ENCODE measurements at places on chromosomes 2 and 18.
A peak's percentile ranks its signal among the peaks of the same experiment; 100 is the strongest.

DNA sequence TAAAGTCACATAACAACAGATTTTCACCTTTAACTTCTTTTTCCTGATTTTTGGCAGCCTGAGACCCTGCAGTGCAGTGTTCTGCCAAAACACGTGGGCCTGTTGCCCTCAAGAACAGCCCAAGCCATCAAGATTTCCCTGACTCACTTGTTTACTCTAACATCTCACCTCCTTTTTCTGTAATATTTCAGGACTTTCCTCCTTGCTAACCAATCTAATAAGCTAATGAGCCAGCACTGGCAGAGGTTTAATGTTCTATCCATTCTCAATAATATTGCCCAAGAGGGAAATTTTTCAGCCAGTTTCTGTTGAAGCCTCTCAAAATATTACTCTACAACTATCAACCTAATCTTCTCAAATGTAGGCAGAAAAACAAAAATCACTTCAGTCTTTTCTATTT, 635.2 kb downstream of the DPP10 start:
- no peak for DNase-seq

DNA sequence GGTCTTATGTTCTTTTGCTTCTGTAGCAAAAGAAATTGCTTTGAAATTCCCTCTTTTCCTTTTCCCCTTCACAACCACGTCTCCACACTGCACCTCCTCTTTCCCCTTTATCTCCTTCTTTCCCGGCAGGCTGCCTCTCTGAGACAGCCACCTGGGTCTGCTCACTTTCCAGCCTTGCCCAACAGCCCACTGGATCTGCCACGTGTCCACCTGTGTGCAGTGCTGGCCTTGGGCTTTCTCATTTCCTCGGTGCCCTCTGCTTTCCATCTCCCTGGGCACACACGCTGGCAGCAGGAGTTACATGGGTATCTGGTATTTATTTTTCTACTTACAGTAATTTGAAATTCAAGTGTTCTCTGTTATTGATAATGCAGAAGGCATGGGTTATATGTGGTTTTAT, 213.4 kb upstream of the LYPD1 start:
- DNase-seq = no peak

- no peak for DNase-seq
These were observed 111.5 kb downstream of the GALNT3 start for GRCh38 chr2:165682546-165682945.

- no peak for DNase-seq
These were observed 52.2 kb downstream of the CUL3 start for GRCh38 chr2:224532931-224533330.

DNA sequence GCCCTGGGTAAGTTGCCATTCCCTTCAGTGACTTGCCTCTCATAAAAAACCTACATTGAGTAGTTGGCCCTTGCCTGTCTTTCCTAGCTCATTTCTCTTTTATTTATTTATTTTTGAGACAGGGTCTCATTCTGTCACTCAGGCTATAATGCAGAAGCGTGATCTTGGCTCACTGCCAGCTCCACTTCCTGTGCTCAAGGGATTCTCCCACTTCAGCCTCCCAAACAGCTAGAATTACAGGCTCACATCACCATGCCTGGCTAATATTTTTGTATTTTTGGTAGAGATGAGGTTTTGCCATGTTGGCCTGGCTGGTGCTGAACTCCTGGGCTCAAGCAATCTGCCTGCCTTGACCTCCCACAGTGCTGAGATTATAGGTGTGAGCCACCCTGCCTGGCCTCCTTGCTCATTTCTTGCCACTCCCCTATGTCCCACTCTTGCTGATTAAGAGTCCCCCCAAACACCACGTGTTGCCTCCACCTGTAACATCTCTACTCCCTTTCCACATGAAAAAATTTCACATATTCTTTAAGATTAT, 12.6 kb downstream of the EVA1A start:
- DNase-seq = no peak

DNA sequence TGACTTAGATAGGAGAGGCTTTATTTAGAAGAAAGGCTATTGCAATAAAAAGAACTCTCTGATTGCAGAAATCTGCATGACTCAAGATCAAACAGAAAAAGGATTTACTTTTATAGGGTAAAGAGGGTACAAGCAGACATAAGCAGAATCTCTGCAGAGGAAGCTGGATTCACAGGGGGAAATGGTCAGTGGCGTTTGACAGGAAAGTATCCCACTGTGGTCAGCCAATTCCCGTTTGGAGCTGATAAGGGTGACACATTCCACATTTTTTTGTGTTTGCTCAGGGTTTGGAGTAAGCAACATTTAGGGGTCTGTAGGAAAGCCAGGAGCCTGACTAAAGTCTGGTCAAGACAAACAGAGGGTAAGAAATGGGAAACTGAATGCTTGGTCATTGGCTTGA, 23.9 kb upstream of the SCYGR5 start:
- no peak for DNase-seq

DNA sequence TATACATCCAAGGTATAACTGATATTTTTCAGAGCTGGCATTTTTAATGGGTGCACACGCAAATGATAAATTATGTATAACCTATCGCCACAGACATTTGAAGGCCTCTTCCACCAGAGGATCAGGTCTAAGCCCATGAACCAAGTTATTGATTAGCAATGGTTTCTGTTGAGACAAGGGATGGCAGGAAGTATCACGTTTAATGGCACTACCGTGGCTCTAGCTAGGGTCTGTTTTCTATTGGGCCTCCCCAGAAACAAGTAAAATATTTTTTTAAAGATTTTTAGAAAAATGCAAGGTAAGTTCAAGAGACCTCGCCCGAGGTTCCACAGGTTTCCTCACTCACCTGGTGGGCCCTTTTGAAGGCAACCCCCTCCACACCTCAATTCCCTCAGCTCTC, 667 bp downstream of the GFPT1 start:
- no peak for DNase-seq

DNA sequence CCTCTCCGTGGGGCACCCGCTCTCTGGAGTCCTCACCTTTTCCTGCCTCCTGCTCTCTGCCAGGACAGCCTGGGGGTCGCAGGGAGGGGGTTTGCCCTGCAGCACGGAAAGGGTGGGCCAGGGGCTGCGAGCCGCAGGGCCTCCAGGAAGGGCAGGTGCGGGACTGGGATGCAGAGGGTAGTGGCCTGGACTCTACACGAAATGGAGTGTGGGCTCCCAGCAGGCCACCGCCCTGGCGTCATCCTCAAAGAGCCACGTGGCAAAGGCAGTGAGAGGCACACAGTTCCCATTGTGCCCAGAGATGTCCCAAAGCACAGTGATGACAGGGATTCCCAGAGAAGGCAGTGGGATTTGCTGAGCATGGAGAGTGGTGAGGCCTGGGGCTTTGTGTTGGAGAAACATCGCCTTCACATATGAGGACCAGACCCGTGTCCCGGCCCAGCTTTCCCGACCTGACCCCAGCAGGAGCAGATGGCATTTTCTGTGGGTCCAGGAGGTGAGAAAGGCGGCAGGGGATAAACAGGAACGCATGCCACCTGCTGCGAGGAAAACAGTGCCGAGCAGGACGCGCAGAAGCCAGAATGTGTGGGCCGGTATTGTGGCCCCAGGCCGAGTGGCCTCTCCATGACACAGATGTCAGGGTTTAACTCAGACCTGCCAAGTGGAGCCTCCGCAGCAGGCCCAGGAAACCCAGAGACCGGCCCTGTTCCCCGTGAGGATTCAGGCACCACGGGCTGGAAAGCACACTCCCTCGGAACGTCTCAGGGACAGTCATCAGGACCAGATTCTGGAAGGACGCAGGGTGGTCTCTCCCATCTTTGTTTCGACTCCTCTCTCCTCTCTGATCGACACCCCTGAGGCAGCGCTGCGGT, 855.5 kb upstream of the SALL3 start:
- DNase-seq = no peak

- no peak for DNase-seq
These were observed 37.1 kb downstream of the BCL11A start for GRCh38 chr2:60516383-60516811.

- DNase-seq = no peak
These were observed 58.5 kb upstream of the KCNJ3 start for GRCh38 chr2:154640000-154640399.

GRCh38 chr2:213640738-213641425, 356.6 kb downstream of the SPAG16 start:
- no peak for DNase-seq

GRCh38 chr2:238509151-238509835, 82.6 kb downstream of the ASB1 start:
- DNase-seq = peak; percentile 67

GRCh38 chr2:444937-445884, 157.3 kb upstream of the ALKAL2 start:
- DNase-seq = no peak

DNA sequence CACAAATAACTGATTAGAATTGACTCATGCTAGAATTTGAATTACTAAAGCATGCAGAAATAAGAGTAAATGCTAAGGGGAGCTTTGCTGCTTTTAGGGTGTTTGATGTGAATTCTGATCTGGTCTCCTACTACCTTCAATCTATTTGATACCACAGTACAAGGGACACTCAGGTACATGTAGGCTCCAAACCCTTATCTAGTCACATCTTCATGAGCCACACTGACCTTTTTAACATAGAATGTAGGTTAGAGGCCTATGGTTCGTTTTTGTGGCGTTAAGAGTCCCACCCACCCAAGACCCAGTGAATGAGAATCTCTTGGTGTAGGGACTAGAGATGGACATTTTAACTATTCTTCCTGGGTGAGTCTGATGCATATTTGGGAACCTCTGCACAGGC, 65.7 kb downstream of the PLCL1 start:
- DNase-seq = no peak

GRCh38 chr2:108293850-108294249, 5.2 kb downstream of the SULT1C2 start:
- no peak for DNase-seq

DNA sequence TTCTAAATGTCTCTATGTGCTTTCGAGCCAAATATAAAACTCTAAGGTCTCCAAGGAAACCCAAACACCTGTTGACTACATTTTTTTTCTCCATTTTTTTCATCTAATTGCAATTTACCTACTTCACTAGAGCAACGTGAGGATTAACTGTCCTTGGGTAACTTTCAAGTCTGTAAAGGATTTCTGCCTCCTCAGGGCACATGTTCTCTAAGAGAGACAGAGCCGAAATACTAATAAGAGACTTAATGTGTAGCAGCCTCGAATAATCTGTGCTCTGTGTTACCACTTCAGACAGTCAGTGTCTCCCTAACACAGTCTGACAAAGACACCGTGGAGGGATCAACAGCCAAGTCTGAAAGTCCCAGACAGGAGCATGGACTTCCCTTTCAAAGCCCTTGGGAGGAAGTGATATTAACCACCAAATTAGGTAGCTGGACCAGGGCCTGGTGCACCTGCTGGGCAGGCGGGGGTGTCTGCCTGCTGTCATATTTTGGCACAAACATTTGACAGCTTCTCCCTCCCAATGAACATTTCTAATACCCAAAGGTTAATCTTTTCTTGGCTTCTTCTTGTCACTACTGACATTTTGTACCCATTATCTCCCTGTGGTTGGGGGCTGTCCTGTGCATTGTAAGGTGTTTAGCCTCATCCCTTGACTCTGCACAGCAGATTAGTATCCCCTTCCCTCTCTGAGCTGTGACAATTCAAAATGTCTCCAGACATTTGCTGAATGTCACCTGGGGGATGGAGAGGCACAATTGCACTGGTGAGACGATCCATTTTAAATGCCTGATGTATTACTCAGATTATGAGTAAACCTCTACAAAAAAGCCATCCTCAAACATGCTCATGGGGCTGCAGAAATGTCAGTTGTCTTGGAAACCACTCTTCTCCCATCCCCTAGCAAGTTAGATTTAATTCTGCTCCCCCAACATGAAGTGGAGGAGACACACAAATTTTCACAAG, 45.7 kb upstream of the LYPD1 start:
- DNase-seq = no peak

- DNase-seq = no peak
These were observed 182.3 kb downstream of the INO80D start for GRCh38 chr2:205903549-205904129.

DNA sequence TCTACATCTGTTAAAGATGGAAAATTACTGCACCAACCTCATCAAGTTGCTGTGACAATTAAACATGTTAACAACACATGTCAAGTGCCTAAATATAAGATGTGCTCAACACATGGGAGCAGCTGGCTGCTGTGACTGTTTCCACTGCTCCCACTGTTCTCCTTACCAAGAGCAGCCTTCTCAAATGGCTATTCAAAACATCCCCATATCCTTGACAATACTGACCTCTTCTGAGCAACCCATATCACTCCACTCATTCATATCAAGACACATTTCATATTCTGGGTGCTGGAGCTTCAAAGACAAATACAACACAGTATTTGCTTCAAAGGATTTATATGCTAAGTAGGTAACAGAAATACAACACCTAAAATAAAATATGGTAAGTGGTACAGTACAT, 60.3 kb downstream of the PIAS2 start:
- DNase-seq = no peak

GRCh38 chr18:44609181-44609941, 71.3 kb upstream of the SETBP1 start:
- DNase-seq = no peak

- no peak for DNase-seq
These were observed 76.0 kb downstream of the RFTN2 start for GRCh38 chr2:197599285-197599965.

- no peak for DNase-seq
These were observed 14.1 kb upstream of the GPR55 start for GRCh38 chr2:230939066-230939591.

DNA sequence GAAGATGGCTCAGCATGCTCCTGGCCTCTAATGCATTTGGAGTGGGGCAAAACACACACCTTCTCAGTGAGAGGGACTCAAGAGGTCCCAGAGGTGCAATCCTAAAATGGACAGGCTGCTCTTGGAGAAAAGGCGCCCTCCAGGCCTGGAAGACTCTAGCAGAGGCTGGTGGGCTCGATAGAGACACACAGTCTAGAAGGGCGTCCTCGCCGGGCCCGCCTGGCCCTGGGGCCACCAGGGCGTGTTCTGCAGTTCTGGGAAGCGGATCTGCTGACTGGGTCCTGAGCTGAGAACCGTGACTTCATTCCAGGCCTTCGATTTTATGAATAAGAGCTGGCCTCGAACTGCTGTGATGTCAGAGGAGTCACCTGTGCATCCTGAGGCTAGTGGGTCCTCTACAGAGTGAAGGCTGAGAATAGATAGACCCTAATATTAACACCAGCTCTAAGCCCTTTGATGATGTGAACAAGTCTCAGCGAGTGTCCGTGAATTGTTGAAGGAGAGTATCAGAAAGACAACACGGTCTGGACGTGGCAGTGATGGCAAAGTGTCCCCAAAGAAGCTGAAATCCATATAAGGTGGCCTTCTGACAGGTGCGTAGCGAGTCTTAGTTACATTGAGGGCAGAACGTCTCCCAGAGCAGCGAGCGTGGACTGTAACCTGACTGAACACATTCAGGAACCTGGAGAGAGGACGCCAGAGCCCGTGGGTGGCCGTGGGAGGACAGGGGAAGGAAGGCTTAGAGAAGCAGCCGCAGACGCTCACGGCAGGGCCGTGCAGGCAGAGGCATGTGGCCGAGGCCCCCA, 136.9 kb downstream of the PTGR3 start:
- peak; percentile 78 for DNase-seq

DNA sequence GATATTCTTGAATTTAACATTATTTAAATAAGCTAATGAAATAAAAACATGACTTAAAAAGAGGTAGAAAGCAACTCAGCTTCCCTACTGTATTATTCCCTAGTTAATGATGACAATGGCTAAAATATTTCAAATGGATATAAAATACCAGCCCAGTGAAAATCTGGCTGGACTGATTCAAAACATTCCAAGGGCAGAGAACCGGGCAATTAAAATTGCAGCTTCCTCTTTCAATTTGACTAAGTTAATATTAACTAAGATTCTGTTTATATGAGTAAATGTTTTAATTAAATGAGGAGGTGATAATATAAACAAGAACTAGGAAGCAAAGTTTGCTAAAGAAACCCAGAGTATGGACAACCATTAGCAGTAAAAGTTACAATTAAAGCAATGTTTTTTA, 65.6 kb downstream of the RAPH1 start:
- DNase-seq = no peak

All from spleen (tissue), 13 donors.